ENCODE measurements at places on chromosomes 1 and 21. TPM values are rescaled to one million over a fixed set of nuclear protein-coding genes. Genes with fewer than 3 reads are reported as not detected.

The CELSR2 gene
- total RNA-seq = 23.4 TPM

The KCNT2 gene
- 4.1 TPM for total RNA-seq

The HOOK1 gene
- 21.2 TPM for total RNA-seq

The SERINC2 gene
- total RNA-seq = 118 TPM

DNA sequence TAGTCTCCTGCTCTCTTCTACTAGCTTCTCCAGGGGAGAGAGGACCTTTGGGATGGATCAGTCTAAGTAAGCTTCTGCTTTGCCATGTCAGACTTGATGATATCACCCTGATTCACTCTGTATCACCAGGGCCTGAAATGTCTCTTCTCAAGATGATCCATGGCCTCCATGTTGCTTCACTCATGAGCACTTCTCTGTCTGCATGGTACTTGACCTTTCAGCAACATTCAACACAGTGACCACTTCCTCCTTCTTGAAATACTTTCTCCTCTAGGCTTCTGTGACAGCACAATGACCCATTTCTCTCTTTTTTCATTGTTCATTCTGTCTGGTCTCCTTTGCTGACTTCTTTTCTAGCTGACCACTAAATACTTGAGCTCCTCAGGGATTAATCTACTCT is 35.3 kb upstream of the NGF start:
- DNase-seq = no peak
- no peaks in the 10 kb centered on the region for H3K36me3 ChIP-seq
- no peak overlapping the region for H3K27ac ChIP-seq
- H3K27me3 ChIP-seq = peaks cover under 1% of the 10 kb centered on the region
- H3K4me3 ChIP-seq = no peak overlapping the region

DNA sequence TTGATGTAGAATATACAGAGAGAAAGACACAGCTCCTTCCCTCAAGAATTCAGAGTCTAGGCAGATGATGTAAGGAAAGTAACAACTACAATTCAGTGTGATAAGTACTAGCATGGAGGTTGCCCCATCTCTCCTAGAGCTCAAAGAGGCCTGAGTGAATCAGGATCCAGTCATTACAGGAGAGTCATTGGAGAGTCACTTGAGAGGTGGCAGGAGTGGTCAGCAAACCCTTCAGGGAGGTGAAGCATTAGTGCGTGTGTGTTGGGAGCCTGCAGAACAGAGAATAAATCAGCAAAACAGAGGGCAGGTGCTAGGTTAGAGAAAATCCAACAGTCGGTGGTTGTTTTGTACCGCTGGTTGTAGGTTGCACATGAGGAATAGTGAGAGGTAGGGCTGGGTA is 46.1 kb downstream of the GRIK1 start:
- H3K4me1 ChIP-seq = no peaks in the 10 kb centered on the region
- no peak overlapping the region for H3K4me3 ChIP-seq
- H3K27me3 ChIP-seq = no peaks in the 10 kb centered on the region
- no peak for DNase-seq

- H3K27ac ChIP-seq = no peak overlapping the region
- peaks cover 11% of the 10 kb centered on the region for H3K27me3 ChIP-seq
- DNase-seq = no peak
- no peak overlapping the region for H3K4me3 ChIP-seq
Measured at GRCh38 chr1:184190616-184191015, 139.1 kb downstream of the TSEN15 start.

DNA sequence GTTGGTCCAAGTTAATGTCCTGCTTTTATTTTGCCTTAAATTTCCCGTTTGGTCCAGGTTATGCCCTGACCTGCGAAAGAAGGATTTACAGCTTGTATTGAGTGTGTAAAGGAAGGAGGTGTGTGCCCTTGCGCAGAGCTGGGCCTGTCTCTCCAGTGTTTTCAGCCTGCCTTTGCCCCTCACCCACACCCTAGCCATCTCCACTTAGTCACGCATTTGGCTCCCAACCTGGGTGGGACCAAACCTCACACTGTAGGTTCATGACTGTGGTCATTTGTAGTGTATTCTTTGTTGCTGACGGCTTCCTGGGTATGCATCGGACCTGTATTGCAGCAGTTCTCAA is 572 bp upstream of the SRSF10 start:
- DNase-seq = no peak
- H3K27me3 ChIP-seq = peaks cover 3% of the 10 kb centered on the region
- peak overlapping the region; percentile 95 for H3K27ac ChIP-seq
- peak overlapping the region; percentile 98 for H3K4me3 ChIP-seq
- H3K36me3 ChIP-seq = peaks cover 12% of the 10 kb centered on the region
